Stimulated activated CD4-positive, alpha-beta T cell treated with anti-CD3 and anti-CD28 coated beads, TNF-alpha, amount 100 ng/mL, for 24 hours (primary cell): ENCODE measurements at places on chromosomes 3 and 15.
A peak's percentile ranks its signal among the peaks of the same experiment; 100 is the strongest.

GRCh38 chr3:133383175-133383574 lies 16.7 kb upstream of the BFSP2 start:
- no peak for DNase-seq

- no peak for DNase-seq
Measured at GRCh38 chr15:52870015-52870414, 79.9 kb upstream of the ONECUT1 start.

GRCh38 chr15:89395461-89395871 lies 60.8 kb upstream of the POLG start:
- no peak for DNase-seq

DNA sequence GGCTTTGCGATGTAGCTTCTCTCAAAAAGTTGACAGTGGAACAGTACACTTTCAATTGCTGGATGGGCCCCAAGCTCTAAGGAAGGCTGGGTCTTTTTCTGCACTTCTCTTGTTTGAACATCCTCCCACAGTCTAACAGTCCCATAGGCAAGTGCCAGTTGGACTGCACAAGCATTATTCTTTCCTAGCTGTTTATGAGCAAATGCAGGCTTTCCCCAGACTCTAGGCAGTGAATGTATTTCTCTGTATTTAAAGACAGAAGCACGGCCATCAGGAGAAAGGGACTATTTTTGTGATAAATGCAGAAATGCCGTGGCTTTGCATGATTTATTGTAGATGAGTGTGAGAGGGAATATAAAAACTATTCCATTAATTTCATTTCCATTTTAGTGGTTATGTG lies 539.3 kb upstream of the LMCD1 start:
- no peak for DNase-seq

DNA sequence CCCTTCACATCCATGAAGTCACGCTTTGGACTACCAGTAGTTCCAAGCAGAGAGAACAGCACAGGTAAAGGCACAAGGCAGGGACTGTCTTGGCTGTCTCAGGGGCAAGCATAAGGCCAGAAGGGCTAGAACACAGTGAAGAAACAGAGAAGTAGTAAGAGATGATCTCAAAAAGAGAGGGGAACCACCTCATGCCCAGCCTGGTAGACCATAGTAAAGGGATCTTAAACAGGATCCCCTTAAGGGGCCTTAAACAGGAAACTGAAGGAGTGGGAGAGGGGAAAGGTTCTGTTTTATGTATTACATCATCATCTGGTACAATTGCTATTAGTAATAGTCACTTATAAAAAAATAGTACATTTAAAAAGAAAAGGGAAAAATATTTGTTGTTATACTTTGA lies 25.8 kb downstream of the P2RY1 start:
- DNase-seq: no peak

- DNase-seq: no peak
Measured at GRCh38 chr15:74301583-74302361, 65.6 kb downstream of the CCDC33 start.

DNA sequence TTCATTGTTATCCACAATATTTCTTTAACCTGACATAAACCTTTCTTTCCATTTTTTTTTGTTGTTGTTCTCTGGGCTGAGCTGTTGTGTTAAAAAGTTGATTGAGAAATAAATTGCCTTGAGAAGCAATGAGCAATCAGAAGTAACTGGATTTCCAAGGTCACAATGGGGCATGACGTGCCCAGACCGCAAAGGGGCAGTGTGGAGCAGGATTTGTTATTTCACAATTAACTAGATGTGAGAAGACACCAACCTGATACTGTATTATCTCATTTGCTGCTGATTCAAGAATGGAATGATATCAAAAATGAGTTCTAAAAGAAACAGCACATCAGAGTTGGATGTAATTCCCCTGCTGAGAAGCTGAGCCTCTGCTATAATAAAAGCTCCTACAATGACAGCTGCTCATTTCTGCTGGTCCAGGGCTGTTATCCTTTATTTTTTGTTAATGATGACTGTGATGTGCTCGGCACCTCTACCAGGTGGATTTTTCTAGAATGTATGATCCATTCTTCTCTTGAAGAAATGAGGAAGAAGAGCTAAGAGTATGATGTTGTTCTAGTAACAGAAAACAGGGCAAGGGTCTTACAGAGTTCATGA lies 28.1 kb downstream of the CPNE4 start:
- DNase-seq: peak; percentile 12

- no peak for DNase-seq
Measured at GRCh38 chr3:131221731-131222130, 159.8 kb upstream of the NUDT16 start.

GRCh38 chr3:42815826-42816225 lies 6.6 kb downstream of the ACKR2 start:
- no peak for DNase-seq

DNA sequence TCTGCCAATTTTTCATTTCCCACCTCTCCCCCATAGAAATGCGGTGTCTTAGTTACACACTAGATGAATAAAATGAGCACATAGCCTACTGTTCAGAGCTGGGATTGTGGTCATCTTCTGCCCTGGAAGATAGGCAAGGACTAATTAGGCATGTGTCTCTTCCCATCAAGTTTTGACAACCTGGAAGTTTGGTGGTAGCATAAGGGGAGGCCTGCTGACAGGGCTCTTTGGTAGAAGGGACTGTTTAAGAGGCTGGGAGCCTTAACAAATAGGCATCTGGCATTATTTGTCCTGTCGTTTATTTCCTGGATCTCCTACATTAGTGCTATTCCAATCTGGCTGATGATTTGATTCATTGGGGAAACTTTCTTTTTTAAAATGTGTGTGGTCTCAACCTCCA lies 512.3 kb downstream of the ZNF385D start:
- DNase-seq: no peak

GRCh38 chr3:45037720-45038455 lies 11.8 kb downstream of the CLEC3B start:
- DNase-seq: peak; percentile 79

GRCh38 chr15:25727116-25727515 lies 136.0 kb downstream of the ATP10A start:
- no peak for DNase-seq

GRCh38 chr15:55241891-55242290 lies 45.1 kb upstream of the RSL24D1 start:
- DNase-seq: no peak

GRCh38 chr3:53845103-53845880 lies 927 bp downstream of the CHDH start:
- no peak for DNase-seq

- no peak for DNase-seq
Measured at GRCh38 chr15:101131489-101132389, 120.1 kb downstream of the CHSY1 start.

GRCh38 chr3:169658311-169658931 lies 5.1 kb downstream of the MECOM start:
- DNase-seq: no peak

DNA sequence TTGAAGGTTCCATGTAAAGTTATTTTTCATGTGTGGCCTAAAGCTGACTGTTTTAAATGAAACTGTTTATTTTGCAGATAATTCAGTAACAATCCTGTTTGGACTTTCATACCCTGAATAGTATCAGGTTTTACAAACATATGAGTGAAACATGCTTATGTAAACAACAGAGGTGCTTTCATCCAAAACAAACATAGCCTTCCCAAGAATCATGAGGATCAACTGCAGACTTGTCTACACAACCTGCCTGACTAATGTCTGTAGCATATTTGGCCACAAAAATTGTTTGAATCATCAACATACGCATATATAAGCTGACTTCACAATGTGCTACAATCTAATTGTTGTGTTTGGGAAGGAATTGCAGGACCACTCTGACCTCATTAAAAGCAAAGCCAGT lies 190.4 kb downstream of the DIPK2A start:
- DNase-seq: no peak

- DNase-seq: no peak
Measured at GRCh38 chr15:67009576-67010569, 55.5 kb upstream of the SMAD3 start.

GRCh38 chr3:196726788-196727675 lies 12.6 kb upstream of the PAK2 start:
- DNase-seq: no peak
